ENCODE measurements at places on chromosomes 4 and X. TPM values are rescaled to one million over a fixed set of nuclear protein-coding genes. Genes with fewer than 3 reads are reported as not detected.

CLCN4 gene
- total RNA-seq = 4.9 TPM

DCAF12L1 gene
- total RNA-seq = 5.6 TPM

ADAD1 gene
- not detected for total RNA-seq

DNA sequence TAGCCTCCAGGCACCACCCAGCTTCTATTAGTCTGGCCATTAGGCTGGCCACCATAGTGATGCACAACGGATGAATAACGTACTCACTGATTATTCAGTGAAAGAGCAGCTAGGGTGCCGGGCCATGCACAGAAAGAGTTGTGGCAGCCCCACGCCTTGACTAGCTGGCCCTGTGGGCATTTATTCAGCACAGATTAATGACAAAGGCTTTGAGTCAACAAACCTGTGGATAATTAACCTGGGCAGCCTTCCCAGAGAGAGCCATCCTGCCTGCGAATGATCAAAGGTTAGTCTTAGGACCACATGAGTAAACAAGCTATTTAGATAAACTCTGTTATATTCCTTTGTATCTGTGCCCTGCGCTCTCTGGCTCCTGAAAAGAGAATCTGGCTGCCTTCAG lies 37.2 kb downstream of the MAP9 start:
- no peak for DNase-seq
- no peaks in the 10 kb centered on the region for H3K27me3 ChIP-seq
- H3K4me1 ChIP-seq = no peaks in the 10 kb centered on the region
- H3K27ac ChIP-seq = no peak overlapping the region

GRCh38 chr4:88108747-88109122 lies 49.7 kb downstream of the ABCG2 start:
- no peak for DNase-seq
- H3K36me3 ChIP-seq = no peaks in the 10 kb centered on the region
- no peak overlapping the region for H3K27ac ChIP-seq
- no peaks in the 10 kb centered on the region for H3K4me1 ChIP-seq

KIT gene
- total RNA-seq = 28.4 TPM

Data from GM23338 (cell line).